CD4-positive, alpha-beta T cell treated with Interleukin-6 for 4 hours (primary cell): ENCODE measurements at places on chromosomes 11 and 22.

- no peak for DNase-seq
Observed at GRCh38 chr11:104588970-104589369, 309.3 kb downstream of the CASP12 start.

- no peak for DNase-seq
Observed at GRCh38 chr11:12389676-12390657, 12.6 kb downstream of the PARVA start.

DNA sequence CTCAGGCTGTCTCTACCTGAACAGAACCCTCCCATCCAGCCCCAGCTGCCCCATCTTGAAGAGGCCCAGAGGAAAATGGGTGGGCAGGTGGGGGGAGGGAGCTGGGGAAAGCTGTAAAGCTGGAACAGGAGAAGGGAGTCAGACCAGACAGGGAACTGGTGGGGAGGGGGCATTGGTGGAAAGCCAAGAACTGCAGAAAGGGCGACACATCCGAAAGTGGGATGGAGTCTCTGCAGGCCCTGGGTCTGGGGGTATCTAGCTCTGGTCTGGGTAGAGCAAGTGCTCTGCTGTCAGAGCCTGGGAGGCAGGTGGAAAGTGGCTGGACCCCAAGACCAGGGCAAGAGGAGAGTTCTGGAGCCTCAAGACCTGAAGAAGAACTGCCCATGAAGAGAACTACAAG is 7.7 kb downstream of the TMPRSS13 start:
- DNase-seq: no peak

- DNase-seq: peak; percentile 90
Observed at GRCh38 chr11:129853518-129854231, 38.0 kb downstream of the TMEM45B start.

- DNase-seq: no peak
Observed at GRCh38 chr22:46193898-46194310, 43.6 kb downstream of the PPARA start.
